ENCODE measurements at places on chromosomes 3 and 15.

DNA sequence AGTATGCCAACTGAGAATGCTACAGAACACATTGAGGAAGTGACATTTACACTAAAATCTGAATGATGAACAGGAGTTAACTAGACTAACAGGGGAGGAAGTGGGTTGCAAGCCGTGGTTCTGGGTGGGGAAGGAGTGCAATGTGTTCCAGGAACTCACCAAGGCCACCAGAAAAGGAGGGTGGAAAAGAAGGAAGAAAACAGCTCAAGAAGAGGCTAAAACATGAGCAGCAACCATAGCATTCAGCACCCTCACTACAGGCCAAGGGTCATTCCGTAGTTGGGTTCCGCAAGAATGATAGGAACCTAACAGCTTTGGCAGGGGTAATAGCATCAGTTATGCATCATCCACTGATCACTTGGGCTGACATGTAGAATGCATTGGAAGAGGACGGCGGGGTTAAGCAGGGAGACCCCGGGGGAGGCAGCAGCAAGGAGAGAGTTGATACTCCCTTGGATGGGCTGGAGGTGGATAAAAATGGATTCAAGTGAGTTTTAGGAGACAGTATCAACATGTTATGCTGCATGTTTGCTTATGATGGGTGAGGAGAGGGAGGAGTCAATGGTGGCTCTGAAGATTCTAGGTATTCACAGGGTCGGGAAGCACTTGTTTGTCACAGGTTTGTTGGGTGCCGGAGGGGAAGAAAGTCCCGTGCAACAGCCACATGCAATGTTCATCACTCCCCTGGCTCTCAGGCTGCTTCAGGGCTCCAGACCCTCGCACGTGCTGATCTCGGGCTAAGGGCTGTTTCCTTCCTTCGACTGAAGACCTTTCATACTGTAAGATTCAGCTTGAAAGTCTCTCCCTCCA, 53.2 kb downstream of the LIPC start:
- peak; percentile 55 for DNase-seq

- no peak for DNase-seq
These were observed 126.4 kb upstream of the FAM3D start for GRCh38 chr3:58792921-58793451.

GRCh38 chr3:194023501-194024280, 112.3 kb upstream of the HES1 start:
- DNase-seq, result no peak

- no peak for DNase-seq
These were observed 8.5 kb upstream of the ZBED2 start for GRCh38 chr3:111603679-111604078.

DNA sequence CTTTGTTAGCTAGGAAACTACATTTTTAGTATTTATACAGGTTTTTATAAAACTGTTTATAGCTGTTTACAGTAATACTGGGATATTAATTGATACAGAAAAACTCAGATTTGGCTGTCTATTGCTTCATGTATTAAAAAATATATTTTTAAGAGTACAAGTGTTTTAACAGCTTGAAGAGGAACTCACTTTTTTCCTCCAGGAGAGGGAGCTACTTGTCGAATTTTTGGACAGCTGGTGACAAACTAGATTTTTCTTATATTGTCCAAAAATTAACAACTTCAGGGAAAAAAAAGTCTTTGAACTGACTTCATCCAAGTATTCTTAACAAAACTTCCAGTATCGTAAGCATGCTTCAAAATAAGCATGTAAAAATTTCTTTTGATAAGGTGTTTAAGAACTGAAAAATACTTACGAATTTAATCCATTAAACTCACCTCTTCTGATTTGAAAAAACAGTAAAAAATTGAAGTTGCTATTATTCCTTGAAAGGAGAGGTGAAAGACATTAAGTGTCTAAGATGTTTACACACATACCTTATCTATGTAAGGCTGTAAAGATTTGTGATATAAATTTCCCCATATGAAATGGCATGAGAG, 4.0 kb downstream of the DIPK2A start:
- no peak for DNase-seq

DNA sequence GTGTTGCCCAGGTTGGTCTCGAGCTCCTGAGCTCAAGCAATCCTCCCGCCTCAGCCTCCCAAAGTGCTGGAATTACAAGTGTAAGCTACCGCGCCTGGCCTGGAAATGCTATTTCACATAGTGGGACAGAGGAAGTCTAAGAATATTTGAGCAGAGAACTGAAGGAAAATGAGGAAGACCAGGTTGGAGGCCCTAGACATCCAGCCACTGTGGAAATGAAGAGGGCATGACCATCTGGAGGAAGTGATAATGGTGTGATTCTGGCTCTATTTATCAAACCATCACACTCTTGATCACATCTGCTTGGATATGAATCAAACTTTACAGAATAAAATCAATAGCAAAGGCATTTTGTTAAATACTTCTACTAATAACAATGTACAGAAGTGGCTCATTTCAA, 65.9 kb upstream of the ARHGEF3 start:
- DNase-seq, result no peak

DNA sequence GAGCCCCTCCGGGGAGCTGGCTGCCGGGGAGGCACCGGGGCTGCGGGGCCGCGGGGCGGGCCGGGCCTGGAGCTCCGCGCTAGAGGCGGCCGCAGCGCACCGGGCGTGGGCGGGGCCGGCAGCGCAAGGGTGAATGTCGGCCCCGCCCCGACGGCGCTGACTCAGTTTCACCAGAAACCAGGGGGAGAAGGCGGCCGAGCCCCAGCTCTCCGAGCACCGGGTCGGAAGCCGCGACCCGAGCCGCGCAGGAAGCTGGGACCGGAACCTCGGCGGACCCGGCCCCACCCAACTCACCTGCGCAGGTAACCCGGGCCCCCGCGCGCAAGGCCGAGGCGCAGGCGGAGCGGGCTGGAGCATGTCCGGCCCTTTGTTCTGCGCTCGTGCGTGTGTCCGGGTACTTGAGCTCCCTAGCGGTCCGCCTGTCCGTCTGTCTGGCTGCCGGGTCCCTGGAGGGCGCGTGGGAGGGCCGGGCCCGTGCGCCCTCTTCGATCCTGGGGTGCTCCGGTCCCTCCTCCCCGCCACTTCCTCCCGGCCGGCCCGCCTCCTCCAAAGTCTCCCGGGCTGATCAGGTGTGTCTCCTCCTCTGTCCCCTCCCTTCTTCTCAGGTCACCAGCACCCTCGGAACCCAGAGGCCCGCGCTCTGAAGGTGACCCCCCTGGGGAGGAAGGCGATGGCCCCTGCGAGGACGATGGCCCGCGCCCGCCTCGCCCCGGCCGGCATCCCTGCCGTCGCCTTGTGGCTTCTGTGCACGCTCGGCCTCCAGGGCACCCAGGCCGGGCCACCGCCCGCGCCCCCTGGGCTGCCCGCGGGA, at the start of gene SPINT1:
Gene SPINT1 (plus strand): TSS at position 164 of the 811 bp plus-strand sequence. CDS start 507 bp downstream, at position 671.
- no peak for DNase-seq

GRCh38 chr3:111194048-111194447, 122.4 kb downstream of the NECTIN3 start:
- DNase-seq, result no peak

DNA sequence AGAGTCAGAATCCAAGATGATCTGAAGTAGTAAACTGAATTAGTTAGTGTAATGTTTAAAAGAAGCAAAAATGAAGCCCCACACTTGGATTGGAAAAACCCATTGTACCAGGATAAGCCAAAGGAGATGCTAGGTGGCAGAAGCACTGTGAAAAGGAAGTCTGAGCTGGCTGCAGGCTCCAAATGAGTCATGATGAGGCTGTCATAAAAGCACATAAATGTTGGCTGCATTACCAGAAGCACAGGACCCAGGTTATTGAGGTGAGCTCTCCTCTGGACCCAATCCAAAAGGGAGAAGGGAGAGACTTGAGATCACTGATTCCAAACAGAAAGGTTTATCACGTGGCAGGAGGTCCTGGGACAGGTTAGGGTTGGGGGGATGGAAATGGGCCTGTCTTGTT, 3.2 kb upstream of the ACAN start:
- DNase-seq, result no peak

DNA sequence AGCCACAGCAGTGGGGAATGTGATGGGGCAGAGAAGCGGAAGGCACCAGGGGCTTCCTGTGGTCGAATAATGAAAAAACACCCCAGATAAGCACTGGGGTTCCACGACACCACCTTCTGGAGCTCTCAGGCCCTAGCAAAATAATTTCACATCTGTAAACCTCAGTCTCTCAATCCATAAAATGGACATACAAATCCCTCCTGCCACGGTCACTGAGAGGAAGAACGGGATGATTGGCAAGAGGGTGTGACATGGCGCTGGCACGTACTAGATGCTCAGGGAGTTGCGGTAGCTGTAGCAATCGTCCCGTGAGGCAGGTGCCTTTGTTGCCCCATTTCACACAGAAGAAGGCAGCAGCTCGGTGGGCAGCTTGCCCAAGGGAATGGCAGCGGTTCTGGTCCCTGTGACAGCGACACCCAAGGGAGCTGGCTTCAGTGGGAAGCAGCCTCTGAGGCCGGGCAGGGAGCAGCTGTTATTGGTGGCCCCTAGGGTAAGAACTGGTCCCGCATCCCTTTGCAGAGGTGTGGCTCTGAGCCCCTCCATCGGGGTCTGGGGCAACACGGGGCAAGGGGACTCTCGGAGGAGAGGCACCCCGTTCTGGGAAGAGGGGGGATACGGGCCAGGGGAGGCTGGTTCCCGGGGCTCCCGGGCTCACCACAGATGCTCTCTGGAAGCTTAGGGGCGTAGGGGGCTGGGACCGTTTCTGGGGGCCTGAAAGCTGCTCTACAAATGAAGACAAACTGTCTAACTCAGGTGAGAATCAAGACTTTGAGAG, 114.0 kb upstream of the ALDH1A3 start:
- DNase-seq, result no peak

GRCh38 chr3:42640771-42641370, 12.6 kb upstream of the ZBTB47 start:
- no peak for DNase-seq

DNA sequence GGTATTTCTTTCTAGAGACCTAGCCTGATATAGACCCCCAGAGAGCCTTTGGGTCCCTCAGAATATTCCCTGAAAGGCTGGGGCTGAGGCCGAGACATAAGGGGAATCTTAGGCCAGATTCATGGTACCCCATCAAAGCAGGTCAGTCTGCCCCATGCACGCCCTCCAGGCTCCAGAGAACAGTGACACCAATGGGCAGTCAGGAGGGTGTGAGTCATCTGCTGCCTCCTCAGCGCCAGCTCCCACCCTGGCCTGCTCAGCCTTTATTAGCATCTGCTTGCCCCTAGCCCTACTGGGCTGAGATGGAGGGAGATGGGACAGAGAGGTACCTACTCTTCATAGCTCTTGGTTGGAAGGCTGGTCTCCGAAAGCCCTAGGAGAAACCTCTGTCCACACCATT, 14.3 kb upstream of the CAMKV start:
- DNase-seq, result no peak

- DNase-seq, result no peak
These were observed 121.6 kb downstream of the RBPMS2 start for GRCh38 chr15:64653757-64654156.

DNA sequence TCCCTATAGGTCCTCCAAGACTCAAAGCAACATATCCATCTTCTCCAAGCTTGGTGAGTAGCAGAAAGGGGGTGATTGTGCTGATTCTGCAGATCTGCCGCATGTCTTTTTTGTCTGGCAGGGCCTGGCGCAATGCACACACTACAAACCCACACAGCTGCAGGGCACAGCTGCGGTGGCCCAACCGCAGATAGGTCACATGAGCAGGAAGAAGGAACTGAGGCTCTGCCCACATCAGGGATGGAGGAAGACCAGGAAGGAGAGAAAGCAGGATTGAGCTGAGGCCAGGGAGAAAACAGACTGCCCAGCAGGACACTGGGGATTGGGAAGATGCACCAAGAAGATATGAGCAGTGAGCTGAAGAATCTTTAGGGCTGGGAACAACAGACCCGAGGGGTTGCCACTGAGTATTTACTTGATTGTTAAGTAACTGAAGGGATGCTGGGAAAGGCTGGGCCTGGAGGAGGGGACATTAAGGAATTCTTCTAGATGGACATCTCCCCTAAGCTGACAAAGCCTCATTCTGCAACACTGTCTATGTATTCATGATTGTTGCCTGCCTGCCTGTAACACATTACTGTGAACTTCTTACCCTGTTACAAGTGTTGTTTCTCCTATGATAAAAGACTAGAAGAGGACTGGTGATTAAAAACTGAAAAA, 126.7 kb downstream of the MYLK start:
- DNase-seq, result no peak

GRCh38 chr15:38613085-38613484, 48.5 kb upstream of the RASGRP1 start:
- no peak for DNase-seq

- DNase-seq, result no peak
These were observed 13.3 kb upstream of the CCR1 start for GRCh38 chr3:46221391-46221790.

DNA sequence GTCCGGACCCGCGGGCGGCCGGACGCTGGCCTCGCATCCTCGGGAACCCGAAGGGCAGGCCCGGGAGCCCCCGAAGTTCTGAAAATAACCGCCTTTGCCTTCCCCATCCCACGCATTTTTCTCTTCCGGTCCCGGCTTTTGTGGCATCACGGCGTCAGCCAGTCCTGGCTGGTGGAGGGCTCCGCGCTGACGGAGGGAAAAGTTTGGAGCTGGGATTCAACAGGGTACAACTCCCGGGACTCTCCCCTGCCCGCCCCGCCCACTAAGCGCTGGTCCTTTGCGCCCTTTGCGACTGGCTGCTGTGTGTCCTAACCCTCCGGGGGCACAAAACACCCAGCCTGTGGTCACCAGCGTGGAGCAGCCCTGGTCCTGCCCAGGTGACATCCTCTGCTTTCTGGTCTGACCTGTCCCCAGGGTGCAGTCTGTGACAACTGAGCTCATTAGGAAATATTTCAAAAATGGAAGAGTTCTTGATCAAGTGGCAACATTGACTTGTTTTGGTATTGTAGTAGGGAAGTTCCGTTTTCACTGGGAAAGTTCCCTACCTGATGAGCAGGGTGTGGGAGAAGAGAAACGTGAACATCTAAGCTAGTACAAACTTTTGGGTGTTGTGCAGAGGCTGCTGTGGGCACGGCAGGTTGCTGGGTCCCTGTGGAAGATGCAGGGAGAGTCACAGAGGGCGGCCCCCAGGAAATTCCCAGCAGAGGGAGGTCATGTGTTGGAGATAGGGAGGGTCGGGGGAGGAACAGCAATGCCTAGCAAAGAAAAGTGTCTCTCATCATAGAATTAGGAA, 775 bp downstream of the ARNT2 start:
- DNase-seq, result no peak

- no peak for DNase-seq
These were observed 17.6 kb downstream of the TKT start for GRCh38 chr3:53238051-53238850.

DNA sequence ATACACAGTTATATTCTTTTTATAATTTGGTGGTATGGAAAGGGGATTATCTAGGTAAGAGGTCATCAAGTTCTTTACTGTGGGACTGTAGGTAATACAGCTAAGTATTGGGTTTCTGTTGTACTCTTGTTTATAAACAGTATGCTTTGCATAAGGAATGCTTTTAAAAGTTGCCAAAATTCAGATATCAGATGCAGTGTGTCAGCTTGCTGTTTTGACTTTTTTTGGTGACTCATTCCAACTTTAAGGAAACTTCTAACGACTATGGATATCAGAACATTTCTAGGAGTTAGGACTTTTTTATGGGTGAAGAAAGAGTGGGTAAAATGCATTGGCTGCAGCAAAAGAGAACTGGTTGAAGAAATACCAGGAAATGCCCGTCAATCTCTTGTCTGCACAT, 2.8 kb downstream of the SCAANT1 start:
- no peak for DNase-seq
